ENCODE measurements at places on chromosomes 12 and 14. TPM values are rescaled to one million over a fixed set of nuclear protein-coding genes. Genes with fewer than 3 reads are reported as not detected.

The KRT79 gene
- not detected for total RNA-seq

The DBX2 gene
- 0.27 TPM for total RNA-seq

The BEGAIN gene
- 2.6 TPM for total RNA-seq

The GPRC5D gene
- 0.39 TPM for total RNA-seq

The ARF3 gene
- total RNA-seq: 155 TPM

The KLRD1 gene
- 4.4 TPM for total RNA-seq

The TAS2R30 gene
- total RNA-seq: 6.9 TPM

The TGM1 gene
- total RNA-seq: 0.52 TPM

The PKP2 gene
- total RNA-seq: 1.4 TPM

The EGLN3 gene
- total RNA-seq: 23.9 TPM

The CLEC14A gene
- 56.0 TPM for total RNA-seq

- no peak overlapping the region for H3K27ac ChIP-seq
- no peaks in the 10 kb centered on the region for H3K27me3 ChIP-seq
- peaks cover 2% of the 10 kb centered on the region for H3K4me1 ChIP-seq
- no peaks in the 10 kb centered on the region for H3K36me3 ChIP-seq
Observed at GRCh38 chr14:58699681-58700205, 62.0 kb downstream of the DACT1 start.

DNA sequence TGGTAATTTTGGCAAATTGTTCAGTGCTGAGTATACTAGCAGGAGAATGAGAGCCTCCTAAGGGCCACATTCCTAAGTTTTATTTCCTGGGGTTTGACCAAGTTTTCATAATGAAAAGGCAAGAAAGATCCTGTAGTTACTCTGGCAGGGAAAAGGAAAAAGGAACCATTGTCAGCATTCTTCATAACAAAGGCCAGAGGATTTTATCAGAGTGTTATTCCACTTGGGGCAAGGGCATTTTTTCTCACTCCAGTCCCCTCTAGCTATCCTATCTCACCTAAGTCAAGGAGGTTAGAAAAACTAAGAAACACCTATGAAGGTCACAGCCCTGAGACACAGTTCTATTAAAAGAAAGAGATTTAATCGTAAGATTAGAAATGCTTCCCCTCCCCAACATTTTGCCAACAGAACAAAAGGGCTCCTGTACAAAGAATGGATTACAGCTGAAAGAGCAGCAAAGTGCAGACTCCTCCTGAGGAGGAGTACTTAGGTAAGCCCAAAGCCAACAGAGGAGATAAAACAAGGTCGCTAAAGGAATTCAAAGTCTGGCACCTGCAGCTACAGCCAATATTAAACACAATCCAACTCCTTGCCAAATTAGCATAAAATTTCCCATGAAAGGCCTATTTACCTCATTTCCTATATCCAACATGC, 162.4 kb downstream of the GALC start:
- H3K27ac ChIP-seq: no peak overlapping the region
- no peaks in the 10 kb centered on the region for H3K4me1 ChIP-seq
- H3K4me3 ChIP-seq: no peak overlapping the region
- DNase-seq: no peak
- no peaks in the 10 kb centered on the region for H3K36me3 ChIP-seq

DNA sequence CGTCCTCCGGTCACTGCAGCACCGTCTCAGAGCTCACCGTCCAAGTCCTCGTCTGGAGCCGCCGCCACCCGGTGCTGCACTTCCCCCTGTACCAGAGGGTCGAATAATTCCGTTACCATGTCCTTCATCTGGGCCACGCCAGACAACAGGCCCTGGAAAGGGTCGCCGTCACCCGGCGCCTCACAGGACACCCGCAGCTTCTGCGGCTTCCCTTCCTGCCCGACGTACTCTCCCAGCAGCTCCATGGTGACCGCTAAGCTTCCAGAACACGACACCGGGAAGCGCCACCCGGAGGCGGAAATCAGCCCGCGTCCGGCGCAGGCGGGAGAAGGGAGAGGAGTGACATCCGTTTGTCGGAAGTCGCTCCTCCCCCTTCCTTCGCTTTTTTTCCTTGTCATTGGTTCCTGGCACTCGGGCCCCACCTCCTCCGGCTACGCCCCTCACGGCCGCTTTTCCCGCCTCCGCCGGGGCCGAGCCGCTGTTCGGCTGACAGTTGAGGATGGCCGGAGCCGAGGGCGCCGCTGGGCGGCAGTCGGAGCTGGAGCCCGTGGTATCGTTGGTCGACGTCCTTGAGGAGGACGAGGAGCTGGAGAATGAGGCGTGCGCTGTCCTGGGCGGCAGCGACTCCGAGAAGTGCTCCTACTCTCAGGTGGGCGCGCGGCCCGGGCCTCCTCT, at the start of the genes GON7 and UBR7:
Gene GON7, minus strand, starts transcription at position 273 of the 675 bp plus-strand sequence. Its CDS starts 28 bp downstream, at position 245.
Gene UBR7, plus strand, starts transcription at position 464 of the 675 bp plus-strand sequence. Its CDS starts 36 bp downstream, at position 500.
- no peaks in the 10 kb centered on the region for H3K27me3 ChIP-seq
- no peaks in the 10 kb centered on the region for H3K36me3 ChIP-seq
- peak within 1 kb of the TSS; percentile 75 for H3K4me3 ChIP-seq
- peak within 1 kb of the TSS; percentile 37 for H3K27ac ChIP-seq
- peak; percentile 96 for DNase-seq

DNA sequence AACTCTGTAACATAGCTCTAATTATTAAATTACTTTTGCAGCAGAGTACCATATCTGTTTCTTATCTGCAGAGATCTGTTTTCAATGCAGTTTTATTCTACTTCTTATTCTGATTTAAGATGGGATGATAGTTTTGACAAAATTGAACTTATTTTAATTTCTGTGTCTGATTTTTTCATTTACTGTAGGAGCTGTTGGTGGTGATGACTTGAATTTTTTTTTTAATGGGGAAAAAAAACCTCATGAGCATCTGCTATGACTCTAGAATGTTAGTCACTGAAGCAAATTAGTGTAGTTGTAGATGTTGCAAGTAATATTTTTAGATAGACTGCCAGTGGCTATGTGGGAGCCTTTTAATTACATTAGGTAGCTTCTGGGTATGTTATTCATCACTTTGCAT, 23.4 kb downstream of the DNM1L start:
- H3K36me3 ChIP-seq: no peaks in the 10 kb centered on the region
- no peak overlapping the region for H3K27ac ChIP-seq
- no peak overlapping the region for H3K4me3 ChIP-seq
- DNase-seq: no peak
- no peaks in the 10 kb centered on the region for H3K4me1 ChIP-seq

DNA sequence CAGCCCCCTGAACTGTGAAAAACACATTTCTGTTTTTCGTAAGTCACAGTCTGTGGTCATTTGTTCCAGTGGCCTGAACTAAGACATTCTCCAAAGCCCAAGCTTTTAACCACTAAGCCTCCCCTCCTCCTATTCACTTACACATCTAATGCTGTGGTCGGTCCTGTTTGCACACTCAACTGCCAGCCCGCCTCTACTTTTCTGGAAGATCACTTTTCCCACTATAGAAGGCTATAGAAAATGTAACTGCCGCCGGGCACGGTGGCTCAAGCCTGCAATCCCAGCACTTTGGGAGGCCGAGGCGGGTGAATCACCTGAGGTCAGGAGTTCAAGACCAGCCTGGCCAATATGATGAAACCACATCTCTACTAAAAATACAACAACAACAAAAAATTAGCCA, 524.7 kb upstream of the TMEM132C start:
- no peak overlapping the region for H3K27ac ChIP-seq
- H3K36me3 ChIP-seq: no peaks in the 10 kb centered on the region
- no peak overlapping the region for H3K4me3 ChIP-seq
- no peaks in the 10 kb centered on the region for H3K27me3 ChIP-seq

- DNase-seq: no peak
- no peak overlapping the region for H3K4me3 ChIP-seq
- no peaks in the 10 kb centered on the region for H3K36me3 ChIP-seq
- H3K4me1 ChIP-seq: no peaks in the 10 kb centered on the region
Observed at GRCh38 chr12:125652681-125653080, 587.4 kb downstream of the AACS start.

- no peak overlapping the region for H3K27ac ChIP-seq
- no peaks in the 10 kb centered on the region for H3K27me3 ChIP-seq
- no peak for DNase-seq
- H3K4me1 ChIP-seq: no peaks in the 10 kb centered on the region
- no peak overlapping the region for H3K4me3 ChIP-seq
Observed at GRCh38 chr14:100841761-100842403, 16.0 kb downstream of the MEG3 start.

DNA sequence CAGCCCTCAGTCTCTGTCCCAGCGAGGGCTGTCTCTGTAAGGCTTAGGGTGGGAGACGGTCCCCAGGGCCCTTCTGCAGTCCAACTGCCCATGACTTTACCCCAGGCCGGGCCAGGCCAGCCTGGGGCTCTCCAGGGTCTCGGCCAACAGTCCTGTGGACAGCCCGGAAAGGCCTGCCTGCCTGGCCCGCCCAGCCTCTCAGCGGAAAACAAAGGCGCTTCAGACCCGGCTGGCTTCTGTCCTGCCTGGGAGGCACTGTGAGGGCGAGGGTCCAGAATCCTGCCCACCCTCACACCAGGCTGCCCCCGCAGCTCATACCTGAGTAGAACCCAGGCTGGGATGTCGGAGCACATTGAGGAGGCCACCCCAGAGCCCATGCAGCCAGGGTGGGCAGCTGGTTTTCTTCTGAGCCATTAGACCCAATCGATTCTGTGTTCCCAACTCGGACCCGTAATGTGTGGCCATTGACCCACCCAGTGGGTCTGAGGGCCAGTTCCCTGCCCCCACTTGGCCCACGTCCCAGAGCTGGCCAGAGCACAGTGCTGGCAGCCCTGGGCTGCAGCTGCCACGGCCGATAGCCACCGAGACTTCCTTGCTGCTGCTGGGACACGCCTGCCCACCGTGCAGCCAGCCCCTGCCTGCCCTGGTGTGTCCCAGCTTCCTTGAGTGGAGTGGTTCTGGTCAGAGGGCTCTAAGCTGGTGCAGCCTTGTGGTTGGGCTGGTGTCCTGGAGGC, 1.6 kb downstream of the CRIP2 start:
- H3K27me3 ChIP-seq: no peaks in the 10 kb centered on the region
- peak overlapping the region; percentile 2 for H3K27ac ChIP-seq
- H3K4me1 ChIP-seq: no peaks in the 10 kb centered on the region
- peak overlapping the region; percentile 84 for H3K4me3 ChIP-seq

GRCh38 chr14:77018785-77019184, 9.7 kb downstream of the IRF2BPL start:
- no peaks in the 10 kb centered on the region for H3K27me3 ChIP-seq
- H3K36me3 ChIP-seq: no peaks in the 10 kb centered on the region
- H3K4me1 ChIP-seq: no peaks in the 10 kb centered on the region
- no peak for DNase-seq
- H3K27ac ChIP-seq: no peak overlapping the region
- H3K4me3 ChIP-seq: no peak overlapping the region

DNA sequence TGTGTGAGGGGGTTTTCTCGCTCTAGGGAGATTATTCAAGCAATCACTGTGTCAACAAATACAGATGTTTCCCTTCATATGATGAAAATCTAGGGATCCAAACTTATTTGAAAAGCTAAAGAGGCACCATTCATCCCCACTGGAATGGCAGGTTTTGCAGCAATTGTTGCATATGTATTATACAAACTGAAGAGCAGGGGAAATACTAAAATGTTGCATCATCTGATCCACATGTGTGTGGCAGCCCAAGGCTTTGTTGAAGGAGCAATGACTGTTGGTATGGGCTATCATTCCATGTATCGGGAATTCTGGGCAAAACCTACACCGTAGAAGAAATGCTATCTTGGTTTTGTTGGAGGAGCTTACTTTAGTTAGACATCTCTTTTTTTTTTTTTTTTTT, 4.1 kb upstream of the PRPF40B start:
- H3K27me3 ChIP-seq: no peaks in the 10 kb centered on the region
- no peak for DNase-seq
- no peaks in the 10 kb centered on the region for H3K4me1 ChIP-seq
- no peak overlapping the region for H3K4me3 ChIP-seq
- H3K27ac ChIP-seq: no peak overlapping the region

- H3K36me3 ChIP-seq: peaks cover 5% of the 10 kb centered on the region
- no peak overlapping the region for H3K4me3 ChIP-seq
- DNase-seq: no peak
- H3K27me3 ChIP-seq: no peaks in the 10 kb centered on the region
Observed at GRCh38 chr14:21018781-21019180, 6.1 kb downstream of the NDRG2 start.

DNA sequence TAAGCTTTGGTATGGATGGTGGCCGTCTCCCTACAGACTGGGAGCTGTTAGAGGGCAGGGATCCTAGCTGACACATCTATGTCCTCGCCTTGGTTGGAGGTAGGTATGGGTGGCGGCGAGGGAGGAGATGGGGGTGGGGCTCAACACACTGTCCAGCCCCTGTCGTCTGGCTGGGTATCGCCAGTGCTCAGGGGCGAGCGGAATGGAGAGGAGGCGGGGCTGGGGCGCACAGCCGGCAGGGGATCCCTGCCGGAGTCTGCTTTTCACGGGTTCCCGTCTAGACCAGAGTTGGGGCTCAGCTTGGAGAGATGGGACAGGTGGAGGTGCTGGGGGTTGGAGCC, 16.1 kb downstream of the TAMALIN start:
- H3K4me1 ChIP-seq: no peaks in the 10 kb centered on the region
- no peak for DNase-seq
- no peaks in the 10 kb centered on the region for H3K36me3 ChIP-seq
- H3K27me3 ChIP-seq: no peaks in the 10 kb centered on the region
- H3K4me3 ChIP-seq: no peak overlapping the region

DNA sequence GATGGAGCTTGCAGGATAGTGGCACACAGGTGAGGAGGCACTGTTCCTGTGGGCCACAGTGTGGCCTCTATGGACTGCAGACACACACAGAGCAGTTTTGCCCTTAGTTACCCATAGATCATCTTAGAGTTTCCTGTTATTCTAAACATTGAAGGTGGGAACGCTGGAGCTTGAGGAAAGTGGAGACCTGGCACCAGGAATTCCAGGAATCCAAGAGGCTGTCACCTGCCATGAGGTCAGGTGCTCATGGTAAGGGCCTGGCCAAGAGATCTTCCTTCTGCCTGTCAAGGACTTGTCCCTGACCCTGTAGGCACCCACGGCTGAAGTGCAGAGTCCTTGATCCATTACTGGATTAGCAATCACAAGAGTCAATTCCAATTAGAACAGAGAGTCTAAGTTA, 65.2 kb upstream of the ACTN1 start:
- peak overlapping the region; percentile 77 for H3K27ac ChIP-seq
- H3K4me1 ChIP-seq: peaks cover 15% of the 10 kb centered on the region
- no peaks in the 10 kb centered on the region for H3K36me3 ChIP-seq

DNA sequence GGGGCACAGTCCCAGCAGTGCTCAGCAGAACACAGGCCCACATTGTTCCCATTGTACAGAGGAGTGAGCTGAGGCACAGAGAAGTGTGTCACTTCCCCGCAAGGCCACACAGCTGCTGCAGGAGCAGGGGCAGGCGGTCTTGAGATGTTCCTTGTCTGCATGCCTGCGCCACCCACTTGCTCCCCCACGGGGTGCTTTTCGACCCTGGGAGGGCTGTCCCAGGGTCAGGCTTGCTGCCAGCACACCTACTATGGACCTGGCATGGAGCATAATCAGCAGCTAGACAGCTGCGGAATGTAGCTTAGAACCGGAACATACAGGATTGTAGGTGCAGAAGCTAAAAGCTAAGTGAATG, 7.8 kb upstream of the EP400 start:
- no peak for DNase-seq
- H3K4me3 ChIP-seq: no peak overlapping the region
- H3K4me1 ChIP-seq: no peaks in the 10 kb centered on the region
- no peaks in the 10 kb centered on the region for H3K36me3 ChIP-seq

Measured in aorta (tissue), 5 donors.